ENCODE measurements at places on chromosomes 6 and 20.

DNA sequence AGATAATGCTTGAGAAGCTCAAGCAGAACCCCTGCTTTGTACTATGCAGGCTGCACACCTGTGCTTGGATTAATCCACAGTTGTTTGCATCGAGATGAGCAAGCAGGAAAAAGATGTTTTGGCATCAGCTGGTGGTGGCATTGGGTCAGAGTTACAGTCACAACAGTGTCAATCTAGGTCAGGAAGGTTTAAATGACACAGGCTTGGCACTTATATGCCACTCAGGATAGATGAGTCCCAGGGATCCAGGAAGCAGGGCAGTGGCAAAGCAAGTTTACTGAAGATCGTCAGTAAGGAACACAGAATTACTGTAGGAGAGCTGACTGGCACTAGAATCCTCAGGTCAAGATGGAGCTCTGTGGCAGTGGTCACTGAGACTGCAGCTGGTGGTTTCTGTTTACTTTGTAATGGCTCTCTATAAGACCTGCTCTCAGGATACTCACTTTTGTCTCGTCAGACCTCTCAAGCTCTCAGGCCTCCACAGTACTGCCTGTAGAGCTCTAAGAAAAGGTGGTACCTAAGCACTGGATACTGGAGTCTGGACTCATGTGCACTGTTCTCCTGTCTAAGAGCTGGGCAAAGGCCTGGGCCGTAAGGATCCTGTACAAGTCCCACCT, 110.1 kb upstream of the HS3ST5 start:
- no peak for DNase-seq

- no peak for DNase-seq
Observed at GRCh38 chr20:52896348-52896747, 75.8 kb upstream of the TSHZ2 start.

GRCh38 chr6:13362412-13362811, 34.1 kb upstream of the TBC1D7 start:
- peak; percentile 82 for DNase-seq

DNA sequence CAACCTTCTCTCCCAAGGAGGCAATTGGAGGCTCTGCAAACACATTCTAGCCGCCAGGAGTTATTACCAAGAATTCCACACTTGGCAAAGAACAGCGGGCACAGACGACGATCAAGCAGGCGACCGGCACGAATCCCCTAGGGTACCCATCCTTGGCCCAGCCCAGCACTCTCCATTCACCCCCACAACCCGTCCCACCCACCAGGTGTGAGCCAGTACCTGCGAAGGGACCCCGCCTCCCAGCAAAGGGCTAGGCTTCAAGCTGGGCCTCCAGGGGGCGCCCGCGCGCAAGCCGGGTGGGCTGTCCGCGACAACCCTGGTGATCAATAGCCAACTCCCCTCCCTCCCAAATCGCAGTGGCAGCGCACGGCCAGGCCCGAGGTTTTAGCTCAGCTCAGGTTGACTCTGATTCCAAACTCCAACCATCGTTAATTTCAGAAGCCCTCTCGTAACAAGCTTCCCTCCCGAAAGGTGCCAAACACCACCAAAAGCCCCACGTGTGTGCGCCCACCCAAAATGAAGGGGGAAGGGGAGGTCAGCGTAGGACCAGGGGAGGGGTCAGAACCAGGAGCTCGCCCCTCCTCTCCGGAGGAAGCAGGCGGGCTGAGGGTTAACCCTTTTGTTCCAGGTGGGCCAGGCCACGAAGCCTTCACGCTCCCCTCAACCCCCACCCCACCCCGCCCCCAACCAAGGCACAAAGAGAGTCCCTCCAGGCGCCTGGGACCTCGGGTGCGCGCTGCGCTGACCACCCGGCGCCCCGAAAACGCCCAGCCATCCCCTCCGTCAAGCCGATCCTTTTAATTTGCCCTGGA, 2.1 kb downstream of the SALL4 start:
- DNase-seq, result no peak

DNA sequence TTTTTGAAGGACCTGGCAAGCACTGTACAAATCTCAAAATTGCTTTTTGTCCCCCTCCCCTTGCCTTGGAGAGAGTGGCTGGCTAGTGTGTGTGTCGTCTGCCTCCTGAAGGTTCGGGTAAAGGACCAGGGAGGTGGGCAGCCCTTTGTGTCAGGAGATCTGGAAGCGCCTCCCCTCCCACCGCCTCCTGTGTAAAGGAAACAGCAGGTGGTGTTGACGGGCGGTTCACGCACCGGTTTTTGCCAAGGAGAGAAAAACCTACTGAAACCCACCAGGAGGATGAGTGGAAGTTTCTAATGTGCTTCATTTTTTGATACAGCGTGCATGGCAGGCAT, 1.2 kb downstream of the ENTPD6 start:
- DNase-seq, result no peak

- DNase-seq, result no peak
Observed at GRCh38 chr6:27139756-27140579, 107.5 kb upstream of the PRSS16 start.

DNA sequence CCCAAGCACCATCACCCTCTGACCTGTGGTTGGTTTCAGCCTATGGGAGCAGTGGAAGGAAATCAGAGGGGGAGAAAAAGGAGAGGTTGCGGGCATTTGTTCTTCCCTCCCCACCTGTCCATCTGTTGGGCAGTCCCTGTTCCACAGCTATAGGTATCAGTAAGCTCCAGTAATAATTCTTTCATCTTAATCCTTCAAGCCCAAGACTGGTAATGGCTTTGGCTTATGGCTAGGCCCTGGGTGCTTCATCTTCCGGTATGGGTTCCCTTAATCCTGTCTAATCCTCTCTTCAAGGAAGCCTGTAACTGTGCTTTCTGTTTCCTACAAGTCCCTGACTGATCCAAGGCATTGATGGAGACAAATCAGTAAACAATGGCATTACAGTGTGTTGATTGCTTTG, 42.2 kb upstream of the STK35 start:
- no peak for DNase-seq

- no peak for DNase-seq
Observed at GRCh38 chr6:12359036-12359435, 68.9 kb downstream of the EDN1 start.

DNA sequence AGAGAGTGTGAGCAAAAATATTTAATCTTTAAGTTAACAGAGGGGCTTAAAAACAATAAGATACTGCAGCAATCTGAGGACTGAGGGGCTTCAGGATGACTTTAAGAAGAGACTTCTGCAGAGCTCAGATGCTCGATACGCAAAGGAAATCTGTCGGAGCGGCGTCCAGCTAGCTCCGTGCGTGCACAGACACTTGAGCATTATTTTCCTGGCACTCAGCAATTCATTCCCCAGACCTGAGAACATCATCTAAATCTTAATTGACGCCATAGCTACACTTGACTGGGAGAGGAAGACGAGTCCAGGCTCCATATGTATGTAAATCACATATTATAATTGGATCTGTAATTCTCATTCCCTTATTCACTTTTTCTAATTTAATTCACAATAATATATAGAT, 228.2 kb downstream of the SOD2 start:
- DNase-seq, result no peak

DNA sequence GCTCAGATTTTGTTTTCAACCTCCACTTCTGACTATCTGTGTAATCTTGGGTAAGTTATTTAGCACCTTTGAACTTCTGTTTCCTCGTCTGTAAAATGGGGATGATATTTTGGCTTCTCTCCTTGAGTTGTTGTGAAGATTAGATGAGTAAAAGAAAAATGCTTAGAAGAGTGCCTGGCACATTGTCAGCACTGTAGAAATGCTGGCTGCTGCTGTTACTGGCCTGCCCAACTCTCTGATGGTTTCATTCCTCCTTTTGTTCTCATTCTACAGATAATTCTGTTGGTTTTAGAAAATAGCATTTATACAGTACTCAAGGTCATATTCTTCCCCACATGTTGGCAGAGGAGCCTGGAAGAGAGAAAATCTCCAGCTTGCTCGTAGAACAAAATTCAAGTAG, 547.2 kb upstream of the JAG1 start:
- no peak for DNase-seq

DNA sequence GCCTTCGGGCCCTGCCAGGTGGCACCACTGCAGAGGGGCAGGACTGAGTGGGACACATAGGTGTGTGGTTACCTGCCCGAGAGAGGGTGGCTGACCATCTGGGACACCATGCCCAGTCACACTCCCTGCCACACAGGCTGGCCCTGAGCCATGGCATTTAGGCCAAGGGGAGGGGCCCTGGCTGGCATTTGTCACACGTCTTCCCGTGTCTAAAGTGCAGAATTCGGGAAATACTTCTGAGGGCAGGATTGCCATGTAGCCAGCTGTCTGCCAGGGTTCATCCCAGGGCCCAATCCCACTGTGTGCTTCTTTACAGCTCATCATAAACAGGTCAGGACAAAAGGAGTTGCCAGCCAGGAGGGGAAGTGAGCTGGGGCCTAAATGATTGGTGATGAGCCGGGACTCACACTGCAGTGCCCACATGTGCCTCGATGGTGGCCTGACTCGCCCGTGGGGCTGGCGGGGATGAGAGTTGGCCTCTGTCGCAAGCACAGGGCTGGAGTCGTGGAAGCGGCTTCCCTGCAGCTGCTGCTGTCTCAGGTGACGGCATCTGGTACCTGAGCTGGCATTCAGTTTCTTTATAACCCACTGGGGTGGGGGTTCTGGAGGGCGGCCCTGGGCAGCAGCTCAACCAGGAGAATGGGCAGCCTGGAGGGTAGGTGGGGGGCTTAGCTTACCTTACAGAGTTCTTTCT, 5.9 kb upstream of the UNC93A start:
- DNase-seq, result no peak

Data from RCC 7860 (cell line).